ENCODE measurements at places on chromosomes 12 and 14.

DNA sequence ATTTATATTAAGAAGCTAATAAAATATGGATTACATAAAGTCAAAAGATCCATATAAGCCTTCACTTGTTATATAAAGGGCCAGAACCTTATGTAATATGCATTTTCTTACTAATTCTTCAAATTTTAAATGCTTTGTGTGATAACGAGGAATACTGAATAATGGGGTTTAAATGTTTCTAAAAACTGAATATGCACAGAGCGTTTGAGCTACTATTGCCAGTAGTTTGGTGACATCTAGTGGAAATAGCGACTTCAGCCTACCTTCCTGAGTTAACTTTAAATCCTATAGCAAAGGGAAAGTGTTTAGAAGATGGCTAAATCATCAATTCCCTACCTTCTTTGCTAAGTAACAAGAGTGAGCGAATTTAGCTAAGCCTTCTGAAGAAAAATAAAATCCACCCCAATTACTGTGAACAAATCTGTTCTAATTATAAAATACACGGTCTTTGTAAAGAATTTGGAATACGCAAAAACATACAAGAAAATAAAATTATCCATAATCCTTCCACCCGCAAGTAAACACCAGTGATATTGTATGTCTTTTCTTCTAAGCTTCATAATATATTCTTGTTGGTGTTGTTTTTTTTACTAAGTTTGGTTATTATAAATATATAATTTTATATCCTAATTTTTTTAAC lies 115.5 kb upstream of the G2E3 start:
- DNase-seq: no peak

DNA sequence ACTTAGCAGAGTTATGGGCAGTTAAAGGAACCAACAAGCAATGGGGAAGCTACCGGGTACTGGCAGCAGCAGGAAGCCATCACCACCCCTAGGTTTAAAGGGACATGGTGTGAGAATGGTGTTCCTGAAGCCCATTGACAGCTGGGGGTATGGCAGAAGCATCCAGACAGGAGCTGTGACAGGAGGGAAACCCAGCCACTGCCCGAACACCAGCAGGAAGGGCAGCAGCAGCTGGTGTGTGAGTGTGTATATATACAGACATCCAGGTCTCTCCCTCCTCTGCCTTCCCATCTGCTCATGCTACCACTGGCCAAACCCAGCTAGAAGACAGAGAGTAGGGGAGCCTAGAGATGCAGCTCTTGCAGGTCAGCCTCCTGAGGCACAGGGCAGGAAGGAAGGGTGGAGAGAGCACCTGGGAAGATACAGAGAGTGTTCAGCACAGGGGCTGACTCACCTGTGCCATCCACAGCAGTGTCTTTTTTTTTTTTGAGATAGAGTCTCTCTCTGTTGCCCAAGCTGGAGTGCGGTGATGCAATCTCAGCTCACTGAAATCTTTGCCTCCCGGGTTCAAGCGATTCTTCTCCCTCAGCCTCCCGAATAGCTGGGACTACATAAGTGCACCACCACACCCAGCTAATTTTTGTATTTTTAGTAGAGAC lies 9.2 kb upstream of the ADCK1 start:
- DNase-seq: no peak

GRCh38 chr14:29925736-29926135 lies 1.9 kb downstream of the PRKD1 start:
- DNase-seq: no peak

DNA sequence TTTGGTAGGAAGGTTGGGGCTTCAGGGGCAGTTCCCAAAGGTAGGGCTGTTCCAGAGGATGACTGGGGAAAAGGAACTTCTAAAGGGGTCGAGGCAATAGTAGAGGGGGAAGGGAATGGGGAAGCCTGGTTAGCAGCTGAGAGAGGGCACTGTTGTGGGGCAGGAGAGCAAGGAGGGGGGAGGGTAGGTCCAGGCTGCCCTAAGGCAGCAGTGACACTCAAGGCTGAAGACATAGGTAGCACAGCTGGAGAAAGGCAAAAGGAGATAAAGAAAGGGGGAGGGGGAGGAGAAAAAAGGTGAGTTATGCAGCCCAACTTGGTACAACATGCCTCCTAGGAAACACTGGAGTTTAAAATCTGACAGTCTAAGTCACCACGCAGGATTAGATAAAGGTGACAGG lies 3.9 kb downstream of the NACA start:
- DNase-seq: no peak

GRCh38 chr12:52818388-52818787 lies 4.5 kb upstream of the KRT4 start:
- no peak for DNase-seq

GRCh38 chr14:36315159-36315853 lies 5.1 kb downstream of the MBIP start:
- DNase-seq: no peak

GRCh38 chr12:109467978-109468676 lies 9.0 kb downstream of the KCTD10 start:
- DNase-seq: no peak

GRCh38 chr14:104971447-104972240 lies 6.5 kb downstream of the AHNAK2 start:
- no peak for DNase-seq

DNA sequence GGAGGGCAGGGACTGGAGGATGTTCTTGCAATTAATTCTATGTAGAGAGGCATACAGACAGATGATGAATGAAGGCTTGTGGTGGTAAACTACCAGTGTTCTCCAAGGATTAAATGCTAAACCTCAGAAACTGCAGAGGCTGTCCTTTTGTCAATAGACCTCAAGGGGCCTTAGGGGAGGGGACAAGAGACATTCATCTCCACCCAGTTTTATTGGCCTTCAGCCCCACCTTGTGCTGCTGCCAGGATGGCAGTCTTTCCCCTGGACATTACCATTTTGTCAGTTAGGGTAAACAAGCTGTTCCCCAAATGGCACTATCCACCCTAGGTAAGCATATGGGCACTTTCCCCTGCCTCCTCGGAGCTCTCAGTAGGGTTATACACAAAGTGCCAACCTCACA lies 4.9 kb upstream of the SMAGP start:
- no peak for DNase-seq

DNA sequence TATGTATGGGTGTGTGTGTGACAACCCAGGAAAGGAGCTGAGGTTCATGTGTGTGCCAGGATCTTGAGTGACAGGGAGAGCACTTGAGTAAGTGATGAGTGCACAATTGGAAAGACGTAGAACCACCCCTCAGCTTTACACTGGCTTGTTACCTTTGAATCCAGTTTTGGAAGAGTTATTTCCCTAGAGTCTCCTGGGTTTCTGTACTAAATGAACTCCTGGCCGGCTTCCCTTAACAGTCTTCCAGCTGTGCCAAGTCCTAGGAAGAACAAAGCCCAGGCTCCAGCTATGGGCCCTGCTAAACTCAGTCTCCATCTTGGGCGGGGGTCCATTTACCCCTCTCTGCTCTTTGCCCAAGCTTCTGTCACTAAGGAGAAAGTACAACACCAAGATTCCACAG lies 19.7 kb upstream of the NR1H4 start:
- DNase-seq: no peak

- no peak for DNase-seq
Measured at GRCh38 chr14:59890676-59891075, 20.1 kb upstream of the RTN1 start.

- DNase-seq: no peak
Measured at GRCh38 chr14:51041883-51042282, 53.0 kb downstream of the TRIM9 start.

DNA sequence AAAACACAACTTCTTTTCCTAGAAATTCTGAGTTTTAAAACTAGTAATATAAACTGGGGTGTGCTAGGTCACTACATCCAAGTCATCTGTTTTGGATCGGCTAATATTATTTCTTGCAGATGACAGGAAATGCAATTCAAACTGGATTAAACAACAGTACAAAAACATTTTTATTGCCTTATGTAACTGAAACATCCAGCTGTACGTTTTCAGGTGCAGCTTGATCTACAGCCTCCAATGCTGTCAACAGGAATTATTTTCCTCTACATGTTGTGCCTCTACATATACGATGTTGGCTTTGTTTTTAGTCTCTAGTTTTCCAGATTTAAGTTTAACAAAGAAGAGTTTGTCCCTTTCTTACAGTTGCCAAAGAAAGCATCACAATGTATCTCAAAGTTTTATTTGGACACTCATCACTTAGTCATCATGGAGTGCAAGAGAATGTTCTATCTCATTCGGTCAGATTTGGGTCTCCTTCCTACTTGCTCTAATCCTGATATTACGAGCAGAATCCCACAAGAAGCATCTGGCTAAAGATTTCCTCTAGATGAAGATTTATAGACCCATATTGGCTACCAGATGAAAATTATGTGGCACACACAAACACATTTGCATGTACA lies 326.7 kb downstream of the SLC6A15 start:
- DNase-seq: no peak

DNA sequence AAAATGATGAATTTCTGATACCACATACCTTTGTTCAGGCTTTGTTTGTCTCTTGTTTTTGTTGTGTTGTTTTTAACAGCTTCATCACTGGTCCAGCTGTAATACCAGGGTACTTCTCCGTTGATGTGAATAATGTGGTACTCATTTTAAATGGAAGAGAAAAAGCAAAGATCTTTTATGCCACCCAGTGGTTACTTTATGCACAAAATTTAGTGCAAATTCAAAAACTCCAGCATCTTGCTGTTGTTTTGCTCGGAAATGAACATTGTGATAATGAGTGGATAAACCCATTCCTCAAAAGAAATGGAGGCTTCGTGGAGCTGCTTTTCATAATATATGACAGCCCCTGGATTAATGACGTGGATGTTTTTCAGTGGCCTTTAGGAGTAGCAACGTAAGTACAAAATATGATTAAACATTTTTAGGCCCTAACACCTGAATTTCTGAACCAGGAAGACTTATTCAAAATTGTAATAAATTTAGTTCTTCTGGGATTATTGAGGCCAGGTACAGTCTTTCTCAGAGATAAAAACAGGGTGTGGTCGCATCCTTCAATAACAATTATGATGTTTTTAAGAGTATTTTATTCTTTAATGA lies 22.4 kb downstream of the RXYLT1 start:
- DNase-seq: no peak
